ENCODE measurements at places on chromosomes 11 and 22.

GRCh38 chr11:111331711-111332479 lies 33.5 kb downstream of the POU2AF3 start:
- no peak for DNase-seq

GRCh38 chr11:82105331-82105998 lies 628.2 kb downstream of the FAM181B start:
- no peak for DNase-seq

- DNase-seq = no peak
These were observed 24.5 kb upstream of the RNASEH2C start for GRCh38 chr11:65745049-65745448.

GRCh38 chr11:64360448-64360921 lies 1.5 kb downstream of the RPS6KA4 start:
- DNase-seq = no peak

DNA sequence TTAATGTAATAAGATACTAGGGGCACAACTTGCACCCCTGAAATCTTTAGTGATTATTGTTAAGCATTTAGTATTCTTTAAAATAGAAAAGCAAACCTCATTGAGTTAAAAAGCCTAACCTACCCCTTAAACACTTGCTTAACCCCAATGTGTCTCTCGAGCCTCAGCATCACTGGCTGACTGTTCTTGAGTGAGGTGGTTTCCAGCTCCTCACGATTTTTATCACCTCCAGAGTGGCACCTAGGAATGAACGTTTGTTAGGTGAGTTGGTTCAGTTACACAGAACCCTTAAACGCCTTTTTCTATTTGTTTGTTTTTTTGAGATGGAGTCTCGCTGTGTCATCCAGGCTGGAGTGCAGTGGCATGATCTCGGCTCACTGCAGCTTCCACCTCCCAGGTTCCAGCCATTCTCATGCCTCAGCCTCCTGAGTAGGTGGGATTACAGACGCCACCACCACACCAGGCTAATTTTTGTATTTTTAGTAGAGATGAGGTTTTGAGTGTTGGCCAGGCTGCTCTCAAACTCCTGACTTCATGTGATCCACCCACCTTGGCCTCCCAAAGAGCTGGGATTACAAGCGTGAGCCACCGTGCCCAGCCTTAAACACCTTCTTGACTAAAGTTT lies 13.7 kb downstream of the YWHAH start:
- DNase-seq = no peak

GRCh38 chr11:78414321-78415051 lies 3.1 kb downstream of the GAB2 start:
- no peak for DNase-seq
